ENCODE measurements at places on chromosomes 2 and 18.

GRCh38 chr2:11292464-11293255 is 51.8 kb downstream of the ROCK2 start:
- no peak for DNase-seq

- DNase-seq: no peak
Observed at GRCh38 chr2:109549016-109549590, 64.7 kb downstream of the SEPTIN10 start.

GRCh38 chr2:141317986-141318385 is 812.8 kb downstream of the LRP1B start:
- DNase-seq: no peak

DNA sequence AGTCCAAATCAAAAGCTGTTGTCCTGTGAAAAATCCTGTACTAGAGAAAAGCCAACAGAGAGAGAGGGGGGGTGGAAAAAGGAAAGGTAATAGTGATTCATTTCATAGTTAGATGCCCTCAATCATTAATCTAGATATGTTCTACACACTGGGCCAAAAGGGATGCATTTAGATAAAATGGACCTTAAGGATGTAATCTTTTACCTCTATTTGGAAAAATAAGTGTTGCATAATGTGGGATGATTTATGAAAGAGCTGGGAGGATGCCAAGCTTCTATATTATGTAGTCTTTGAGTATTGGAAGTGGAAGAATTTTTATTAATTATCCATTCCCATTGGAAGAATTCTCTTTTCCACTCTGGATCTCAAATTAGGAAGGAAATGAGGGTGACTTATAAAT is 480.5 kb upstream of the ZEB2 start:
- DNase-seq: no peak

DNA sequence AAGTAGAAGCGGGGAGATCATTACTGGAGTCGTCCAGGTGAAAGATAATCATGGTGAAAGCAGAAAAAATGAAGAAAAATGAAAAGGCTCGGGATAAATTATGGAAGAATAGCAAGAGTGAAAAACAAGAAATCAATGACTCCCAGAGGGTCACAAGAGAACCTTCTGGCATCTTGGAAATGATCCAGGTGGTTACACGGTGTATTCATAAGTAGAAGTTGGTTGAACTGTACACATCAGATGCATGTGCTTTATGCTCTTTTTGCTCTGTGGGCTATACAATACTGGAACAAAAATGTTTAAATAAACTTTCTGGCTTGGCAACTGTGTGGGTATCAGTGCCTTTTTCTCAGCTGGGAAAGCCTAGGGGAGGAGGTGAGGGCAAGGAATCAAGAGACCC is 348.9 kb downstream of the RND3 start:
- DNase-seq: peak; percentile 54

GRCh38 chr2:140154706-140155105 is 1374.5 kb upstream of the NXPH2 start:
- DNase-seq: no peak

DNA sequence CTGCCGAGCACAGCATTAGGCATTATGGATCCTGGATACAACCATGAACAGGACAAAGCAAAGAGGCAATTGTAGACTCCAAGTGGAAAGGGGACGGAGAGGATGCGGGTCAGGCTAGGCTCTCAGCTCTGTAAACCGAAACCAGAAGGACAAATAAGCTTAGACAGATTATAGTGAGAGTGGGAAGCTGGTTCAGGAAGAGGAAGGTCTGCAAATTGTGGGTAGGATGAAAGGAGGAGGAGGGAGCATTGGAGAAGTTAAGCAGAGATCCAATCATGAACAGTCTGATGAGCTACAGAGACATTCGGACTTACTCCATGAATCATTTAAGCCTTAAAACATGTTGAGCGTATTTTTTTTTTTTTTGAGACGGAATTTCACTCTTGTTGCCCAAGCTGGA is 3.0 kb downstream of the MSH6 start:
- DNase-seq: no peak

DNA sequence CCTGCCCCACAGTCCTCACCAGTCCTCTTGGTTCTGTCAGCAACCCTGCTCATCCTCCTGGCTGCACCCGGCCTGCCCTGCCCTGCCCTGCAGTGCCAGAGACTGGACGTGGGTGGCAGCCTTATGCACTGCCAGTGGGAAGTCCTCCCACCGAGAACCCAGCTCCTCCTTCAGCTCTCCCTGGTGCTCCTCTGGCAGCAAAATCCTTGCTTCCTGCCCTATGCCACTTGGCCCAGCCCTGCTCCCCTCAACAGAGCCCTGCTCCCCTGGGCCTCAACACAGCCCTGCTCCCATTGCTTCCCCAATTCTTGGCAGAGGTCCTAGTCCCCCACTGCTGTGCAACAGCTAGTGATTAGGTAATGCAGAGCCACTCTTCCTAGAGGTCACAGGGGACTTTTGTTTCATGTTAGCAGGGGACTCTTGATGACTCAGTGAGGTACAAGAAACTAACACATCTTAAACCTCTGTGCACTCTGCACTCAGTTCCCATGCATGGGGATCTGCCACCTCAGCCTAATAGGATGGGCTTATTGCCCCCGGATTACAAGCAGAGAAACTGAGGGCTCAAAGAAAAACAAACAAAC is 58.0 kb upstream of the EDAR start:
- DNase-seq: no peak

GRCh38 chr2:68829749-68830148 is 41.4 kb downstream of the BMP10 start:
- DNase-seq: no peak

Data from NCI-H446 treated with DMSO at 0.1 percent for 48 hours (cell line).